Caki2 (cell line): ENCODE measurements at places on chromosomes 2 and 18. TPM values are rescaled to one million over a fixed set of nuclear protein-coding genes. Genes with fewer than 3 reads are reported as not detected.
A peak's percentile ranks its signal among the peaks of the same experiment; 100 is the strongest.

The EN1 gene
- 0.10 TPM in 1 of 2 replicates, not detected in the other for total RNA-seq

The CTAGE1 gene
- total RNA-seq: not detected in 2 replicates

The BMP10 gene
- total RNA-seq: not detected in 2 replicates

The TLX2 gene
- not detected in 2 replicates for total RNA-seq

The ING5 gene
- 31.9 and 41.0 TPM in 2 replicates for total RNA-seq

DNA sequence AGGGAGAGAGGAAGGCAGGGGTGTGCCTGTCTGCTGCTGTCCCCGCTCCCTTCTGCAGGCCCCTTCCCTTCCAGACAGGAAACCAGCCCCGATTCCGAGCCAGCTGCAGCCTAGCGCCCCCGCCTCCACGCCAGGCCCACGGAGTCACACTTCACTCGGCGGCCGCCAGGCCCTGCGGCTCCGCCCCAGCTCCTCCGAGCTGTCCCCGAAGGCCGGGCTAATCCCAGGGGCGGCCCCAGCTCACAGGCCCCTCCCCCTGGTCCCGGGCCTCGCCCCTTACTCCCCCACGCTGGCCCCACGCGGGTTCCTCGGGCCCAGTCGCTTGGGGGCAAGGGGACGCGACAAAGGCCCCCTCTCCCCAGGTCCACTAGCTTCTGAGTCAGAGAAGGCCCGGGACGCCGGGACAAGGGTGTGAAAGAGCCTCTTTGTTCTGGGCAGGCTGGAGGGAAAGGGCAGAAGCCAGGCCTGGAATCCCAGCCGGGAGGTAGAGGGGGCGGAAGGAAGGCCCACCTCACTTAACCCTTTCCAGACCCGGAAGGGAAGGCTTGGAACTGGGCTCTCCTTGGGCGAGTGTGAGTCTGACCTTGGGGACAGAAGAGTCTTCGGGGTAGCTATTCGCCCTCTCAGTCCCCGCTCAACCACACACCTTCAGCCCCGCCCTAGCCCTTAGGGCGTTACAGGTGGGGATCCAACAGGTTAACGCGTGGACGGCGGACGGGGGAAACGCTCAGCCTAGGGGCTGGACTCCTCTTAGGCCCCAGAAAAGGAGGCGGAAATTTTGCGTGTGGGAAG lies 1.2 kb downstream of the RTKN start:
- peak; percentile 89 for DNase-seq

GRCh38 chr2:17328161-17328560 lies 190.1 kb downstream of the RAD51AP2 start:
- DNase-seq: no peak

DNA sequence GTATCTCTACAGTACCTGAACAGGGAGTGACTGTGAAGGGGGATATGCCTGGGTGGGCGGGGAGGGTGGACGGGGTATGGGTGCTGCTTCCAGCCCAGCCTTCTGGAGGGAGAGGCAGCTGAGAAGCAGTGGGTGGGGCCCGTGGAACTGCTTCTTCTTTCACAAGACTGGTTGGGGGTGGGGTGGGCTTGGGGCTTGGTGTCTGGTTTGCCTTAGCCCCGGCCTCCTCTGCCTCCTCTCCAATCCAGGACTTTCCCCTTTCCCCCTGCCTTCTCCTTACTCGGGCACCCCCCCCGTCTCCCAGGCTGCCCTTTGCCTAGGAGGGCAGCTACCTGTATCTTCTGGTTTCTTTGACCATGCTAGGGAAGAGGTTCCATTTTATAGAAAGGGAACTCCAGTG lies 233.4 kb downstream of the DYSF start:
- no peak for DNase-seq

GRCh38 chr18:11999429-11999828 lies 18.1 kb downstream of the IMPA2 start:
- no peak for DNase-seq

- no peak for DNase-seq
Observed at GRCh38 chr2:14015113-14015630, 617.3 kb upstream of the LRATD1 start.

DNA sequence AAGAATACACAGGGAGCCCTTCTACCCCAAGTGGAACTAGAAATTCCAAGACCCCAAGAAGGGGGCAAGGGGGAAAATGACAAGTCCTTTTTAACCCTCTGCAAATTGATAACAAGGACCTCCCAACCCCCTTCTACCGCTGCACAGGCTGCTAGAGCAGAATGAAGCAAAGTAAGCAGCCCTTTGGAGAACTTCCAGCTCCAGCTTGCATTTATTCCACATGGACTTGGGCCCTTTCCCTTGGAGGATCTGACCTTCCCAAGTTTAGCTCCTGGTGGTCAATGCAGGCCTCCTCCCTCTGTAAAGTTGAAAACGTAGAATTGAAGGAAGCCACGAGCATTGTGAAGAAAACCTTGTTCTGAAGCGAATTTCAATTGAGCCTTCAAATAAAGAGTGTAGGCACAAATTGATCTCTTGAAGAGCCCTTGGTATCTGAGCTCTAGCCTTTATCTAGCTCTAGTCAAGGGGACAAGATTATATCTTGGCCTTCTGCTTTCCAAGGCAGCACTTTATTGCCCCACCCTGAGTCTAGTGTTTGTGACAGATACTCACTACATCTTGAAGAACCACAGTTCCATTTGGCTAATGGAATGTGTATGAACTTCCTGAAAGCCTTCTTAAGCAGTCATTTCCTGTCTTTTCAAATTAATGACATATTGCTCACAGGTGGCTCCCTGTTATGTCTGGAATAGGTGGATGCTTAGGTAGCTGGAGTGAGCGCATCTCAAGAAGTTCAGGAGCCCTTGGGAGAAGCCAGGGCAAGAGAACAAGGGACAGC lies 37.2 kb downstream of the SLC14A2 start:
- no peak for DNase-seq

GRCh38 chr2:36785179-36785795 lies 88.8 kb downstream of the VIT start:
- DNase-seq: peak; percentile 70

DNA sequence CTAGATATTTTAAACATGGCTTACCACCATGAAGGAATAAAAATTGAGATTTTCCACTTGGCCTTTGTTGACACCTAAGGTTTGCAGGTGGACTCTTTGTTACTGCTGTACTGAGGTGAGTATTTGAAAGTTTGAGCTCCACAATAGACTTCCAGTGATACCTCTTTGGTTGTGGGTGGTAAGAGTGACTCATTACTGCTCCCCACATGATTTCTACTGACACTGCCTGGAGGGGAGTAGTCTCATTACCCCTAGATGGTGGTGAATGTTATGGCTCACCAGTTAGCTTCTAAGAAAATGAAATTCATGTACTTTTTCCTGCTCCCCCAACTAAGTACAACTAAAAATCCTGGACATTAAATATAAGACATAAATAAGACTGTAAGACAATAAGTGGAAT lies 1183.1 kb upstream of the TMEFF2 start:
- no peak for DNase-seq

DNA sequence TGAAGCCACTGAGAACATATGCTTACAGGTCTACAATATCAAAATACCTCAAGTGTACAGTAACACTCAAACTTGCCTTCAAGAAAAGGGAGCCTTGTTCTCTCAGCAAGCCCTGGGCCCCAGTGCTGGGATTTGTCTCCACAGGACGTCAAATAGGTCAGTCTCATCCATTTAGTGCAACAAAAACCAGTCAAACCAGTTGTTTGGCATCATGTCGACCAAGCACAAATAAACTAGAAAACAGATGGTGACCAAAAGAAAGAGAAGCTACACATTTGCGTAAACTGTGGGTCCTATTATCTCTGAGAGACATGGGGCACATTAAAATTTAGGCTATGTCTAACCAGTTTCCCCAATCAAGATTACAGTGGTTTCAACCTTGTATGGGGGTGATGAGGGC lies 182.6 kb upstream of the PKDCC start:
- DNase-seq: no peak

GRCh38 chr18:75782826-75783225 lies 355.3 kb upstream of the SMIM21 start:
- DNase-seq: no peak

DNA sequence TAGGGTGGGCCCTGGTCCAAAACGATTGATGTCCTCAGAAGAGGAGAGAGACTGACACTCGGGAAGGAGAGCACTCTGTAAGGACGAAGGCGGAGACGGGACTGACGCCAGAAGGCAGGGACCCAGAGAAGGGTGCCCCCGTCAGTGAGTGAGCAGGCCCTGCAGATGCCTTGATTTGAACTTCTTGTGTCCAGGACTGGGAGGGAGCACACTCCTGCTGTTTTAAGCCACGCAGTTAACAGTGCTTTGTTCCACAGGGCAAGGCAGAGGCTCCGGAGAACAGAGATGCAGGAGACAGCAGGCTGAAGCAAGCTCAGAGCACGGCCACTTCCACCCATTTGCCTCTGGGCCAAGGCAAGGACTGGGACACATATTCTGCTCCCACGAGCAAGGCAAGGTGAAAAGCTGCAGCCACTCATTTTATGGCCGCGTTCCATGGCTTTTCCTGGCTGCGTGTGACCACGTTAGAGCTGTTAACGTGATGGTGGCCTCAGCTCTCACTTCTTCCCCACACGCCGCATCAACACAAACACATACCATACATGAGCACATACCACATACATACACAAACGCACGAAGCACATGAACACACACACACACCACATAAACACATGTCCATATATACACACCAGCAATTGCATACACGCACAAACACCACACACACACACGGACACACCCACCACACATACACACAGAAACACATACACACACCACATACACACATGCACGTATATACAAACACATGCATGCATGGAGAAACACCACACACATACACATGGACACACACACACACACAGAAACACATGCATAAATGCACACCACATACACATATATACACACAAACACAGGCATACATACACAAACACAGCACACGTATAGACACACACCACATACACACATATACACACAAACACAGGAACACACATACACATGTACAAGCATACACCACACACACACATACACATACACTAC lies 521.0 kb upstream of the MYT1L start:
- DNase-seq: no peak

DNA sequence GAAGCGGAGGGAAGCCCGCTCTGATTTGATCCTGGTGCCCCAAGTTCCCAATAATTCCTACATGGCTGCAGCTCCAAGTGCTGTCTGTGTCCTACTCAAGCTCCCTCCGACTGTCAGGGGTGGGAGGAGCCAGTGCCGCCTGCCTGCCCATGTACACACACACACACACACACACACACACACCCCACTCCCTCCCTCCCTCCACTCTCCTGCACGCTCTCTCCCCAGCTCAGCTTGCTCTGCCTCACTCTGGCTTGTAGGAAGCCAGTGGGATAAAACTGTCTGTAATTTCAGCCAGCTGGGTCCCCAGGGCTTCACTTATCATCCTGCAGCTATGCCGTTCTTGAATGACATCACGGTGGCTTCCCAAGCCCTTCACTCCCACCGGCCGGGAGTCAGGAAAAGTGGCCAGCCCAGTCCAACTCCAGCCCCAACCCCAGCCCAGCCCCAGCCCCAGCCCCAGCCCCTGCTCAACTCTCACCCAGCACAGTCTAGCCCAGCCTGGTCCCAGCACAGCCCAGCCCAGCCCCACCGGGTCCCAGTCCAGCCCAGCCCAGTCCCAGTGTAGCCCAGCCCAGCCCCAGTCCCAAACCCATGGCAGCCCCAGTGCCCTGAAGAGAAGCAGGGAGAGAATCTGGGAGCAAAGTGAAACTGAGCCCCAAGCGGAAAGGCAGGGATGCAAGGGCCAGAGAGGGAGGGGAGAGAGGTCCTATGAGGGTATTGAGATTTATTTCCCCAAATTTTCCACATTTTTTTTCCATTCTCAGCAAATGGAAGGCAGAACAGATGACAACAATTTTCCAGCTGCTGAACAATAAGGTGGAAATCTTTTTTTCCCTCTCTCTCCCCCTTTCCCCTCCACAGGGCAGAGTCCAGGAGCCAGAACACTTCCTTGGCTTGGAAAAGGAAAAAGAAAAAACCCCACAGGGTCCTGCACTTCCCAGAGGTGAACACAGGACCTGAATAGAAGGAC lies 144.0 kb downstream of the TNS1 start:
- DNase-seq: peak; percentile 52

DNA sequence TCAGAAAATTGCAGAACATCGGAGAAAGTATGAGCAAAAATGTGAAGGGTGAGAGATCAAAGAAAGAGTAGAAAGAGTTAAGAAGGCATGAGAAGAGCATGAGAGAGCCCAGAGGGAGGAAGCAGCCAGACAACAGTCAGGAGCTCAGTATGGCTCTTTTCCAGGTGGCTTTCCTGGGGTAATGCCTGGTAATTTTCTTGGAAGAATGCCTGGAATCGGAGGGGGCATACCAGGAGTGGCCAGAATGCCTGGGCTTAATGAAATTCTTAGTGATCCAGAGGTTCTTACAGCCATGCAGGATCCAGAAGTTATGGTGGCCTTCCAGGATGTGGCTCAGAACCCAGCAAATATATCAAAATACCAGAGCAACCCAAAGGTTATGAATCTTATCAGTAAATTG lies 271.8 kb upstream of the TFPI start:
- DNase-seq: no peak

GRCh38 chr2:11876436-11876835 lies 130.0 kb downstream of the LPIN1 start:
- no peak for DNase-seq

DNA sequence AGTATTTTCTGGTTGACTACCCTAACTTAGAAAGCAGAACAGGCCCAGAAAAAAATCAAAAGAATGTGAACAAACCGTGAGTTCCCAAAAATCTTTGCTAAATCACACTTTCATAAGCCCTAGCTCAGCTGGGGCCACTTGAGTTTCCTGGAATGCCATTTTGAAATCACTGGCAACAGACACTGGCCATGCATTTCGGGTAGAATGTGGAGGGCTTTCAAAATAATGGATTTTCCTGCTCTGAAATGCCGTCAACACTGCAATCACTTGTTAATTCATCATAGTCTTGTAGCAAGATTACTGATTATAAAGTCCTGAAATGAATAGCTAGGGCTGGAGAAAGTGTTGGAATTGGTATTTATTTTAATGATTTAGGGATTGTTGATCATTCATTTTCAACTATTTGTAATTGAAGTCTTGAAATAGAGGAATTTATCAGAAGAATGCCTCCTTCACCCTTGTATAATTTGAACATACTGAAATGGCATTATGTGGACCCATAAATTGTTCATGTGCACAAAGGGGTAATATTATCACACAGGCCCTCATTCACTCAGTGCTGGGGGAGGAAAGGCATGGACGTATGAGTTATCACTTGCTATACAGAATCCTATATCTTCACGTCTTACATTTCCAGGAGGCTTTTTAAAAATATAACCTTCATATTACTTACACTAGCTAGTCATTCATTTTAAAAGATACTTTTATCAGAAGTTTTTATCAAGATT lies 134.8 kb downstream of the DTNA start:
- DNase-seq: no peak

DNA sequence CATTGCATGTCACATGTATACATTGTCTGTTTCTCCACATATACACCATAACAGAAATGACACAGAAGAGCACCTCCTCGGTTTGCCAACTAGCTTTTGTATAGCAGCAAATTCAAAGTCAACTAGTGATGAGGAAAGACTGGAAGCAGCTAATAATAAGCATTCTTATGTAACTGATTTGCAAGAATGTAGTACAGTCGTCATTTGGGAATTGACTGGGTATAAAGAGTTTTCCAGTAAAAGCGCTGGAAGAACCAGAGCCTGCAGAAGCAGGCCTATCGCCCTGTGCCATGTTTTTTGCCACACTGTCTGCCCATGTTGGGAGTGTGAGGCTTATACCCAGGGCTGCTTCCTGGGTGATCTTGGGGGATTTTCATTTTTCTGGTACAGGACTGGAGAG lies 310.6 kb downstream of the GBX2 start:
- DNase-seq: no peak

GRCh38 chr2:216736326-216736725 lies 41.0 kb upstream of the IGFBP5 start:
- DNase-seq: no peak
